ENCODE measurements at places on chromosomes 5 and 9.

- no peak for DNase-seq
Observed at GRCh38 chr5:134120386-134121138, 6.1 kb downstream of the TCF7 start.

GRCh38 chr9:107767711-107768110, 278.1 kb upstream of the KLF4 start:
- no peak for DNase-seq

GRCh38 chr9:89386797-89387196, 68.5 kb downstream of the SECISBP2 start:
- no peak for DNase-seq

DNA sequence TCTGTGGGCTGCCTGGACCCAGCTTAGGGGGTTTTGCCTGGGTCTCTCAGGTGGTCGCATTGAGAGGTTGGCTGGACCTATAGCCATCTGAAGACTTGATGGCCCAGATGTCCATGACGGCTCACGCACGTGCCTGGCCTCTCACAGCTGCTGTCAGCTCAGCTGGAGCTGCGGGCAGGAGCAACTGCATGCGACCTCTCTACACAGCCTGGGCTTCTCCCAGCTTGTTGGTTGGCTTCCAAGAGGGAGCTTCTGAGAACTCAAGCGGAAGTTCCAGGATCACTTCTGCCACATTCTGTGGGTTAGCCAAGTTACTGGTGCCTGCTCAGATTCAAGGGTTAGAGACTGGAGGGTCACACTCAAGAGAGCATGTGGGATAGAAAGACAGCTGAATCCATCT, 99.2 kb downstream of the DAPK1 start:
- DNase-seq, result no peak

DNA sequence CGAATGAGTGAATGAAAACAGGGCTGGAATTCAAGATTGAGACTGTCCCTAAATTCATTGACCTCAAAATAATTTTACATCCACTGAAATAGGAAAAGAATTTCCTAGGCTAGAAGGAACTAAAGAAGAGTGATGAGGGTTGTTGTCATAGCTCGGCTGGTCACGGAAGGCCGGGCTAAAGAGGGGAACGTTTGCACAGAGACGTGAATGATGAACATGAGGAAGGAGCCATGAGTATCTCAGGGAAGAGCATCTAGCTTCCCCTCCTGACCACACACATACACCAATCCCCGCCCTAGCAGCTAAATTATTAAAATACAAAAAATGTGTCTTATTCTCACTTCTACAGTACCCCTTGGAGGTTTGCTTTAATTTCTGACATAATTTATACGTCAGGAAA, 124.4 kb upstream of the ABCA1 start:
- DNase-seq, result no peak

DNA sequence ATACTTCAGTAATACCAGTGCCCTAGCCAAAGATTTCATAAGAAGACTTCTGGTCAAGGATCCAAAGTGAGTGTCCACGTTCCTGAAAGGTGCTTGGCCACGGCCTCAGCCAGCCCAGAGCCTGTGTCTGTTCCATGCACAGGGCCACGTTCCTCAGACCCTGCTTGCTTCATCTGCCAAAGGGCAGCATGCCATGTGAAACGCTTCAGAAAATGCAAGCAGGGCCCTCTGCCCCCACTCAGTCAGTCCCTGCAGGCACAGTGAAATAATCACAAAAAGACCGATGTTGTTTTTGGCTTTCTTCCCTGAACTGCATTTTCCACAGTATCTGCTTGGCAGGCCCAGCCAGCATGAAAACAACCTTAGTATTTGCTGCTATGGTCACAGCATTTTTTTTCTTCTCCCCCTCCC, 85.5 kb upstream of the CTSL start:
- DNase-seq, result no peak

DNA sequence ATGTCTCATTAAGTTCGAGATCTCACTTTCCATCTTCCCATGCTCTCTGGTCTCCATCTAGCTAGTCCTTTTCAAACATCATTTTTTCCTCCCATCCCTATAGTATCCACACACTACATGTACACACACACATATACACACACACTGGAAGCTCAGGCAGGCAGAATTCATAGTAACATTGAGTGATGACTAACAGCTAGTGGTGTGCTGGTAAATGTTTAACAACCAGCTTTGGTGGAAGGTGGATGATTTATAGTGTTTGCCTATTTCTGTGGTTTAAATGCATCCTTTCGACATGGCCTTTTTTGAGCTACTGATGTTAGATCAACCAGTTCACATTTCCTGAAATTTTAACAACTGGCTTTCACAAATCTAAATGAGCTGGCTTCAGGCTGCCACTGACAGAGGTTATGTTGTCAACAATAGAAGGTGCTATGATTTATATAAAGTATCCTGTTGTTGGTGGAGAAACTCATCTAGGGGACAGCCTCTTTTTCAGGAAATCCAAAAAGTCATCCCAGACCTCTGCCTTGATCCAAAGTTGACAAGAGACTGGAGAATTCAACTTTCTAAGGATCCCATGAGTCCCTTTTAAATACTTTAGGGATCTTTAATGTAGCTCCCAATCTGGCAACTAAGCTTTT, 117.8 kb downstream of the CCDC192 start:
- no peak for DNase-seq

DNA sequence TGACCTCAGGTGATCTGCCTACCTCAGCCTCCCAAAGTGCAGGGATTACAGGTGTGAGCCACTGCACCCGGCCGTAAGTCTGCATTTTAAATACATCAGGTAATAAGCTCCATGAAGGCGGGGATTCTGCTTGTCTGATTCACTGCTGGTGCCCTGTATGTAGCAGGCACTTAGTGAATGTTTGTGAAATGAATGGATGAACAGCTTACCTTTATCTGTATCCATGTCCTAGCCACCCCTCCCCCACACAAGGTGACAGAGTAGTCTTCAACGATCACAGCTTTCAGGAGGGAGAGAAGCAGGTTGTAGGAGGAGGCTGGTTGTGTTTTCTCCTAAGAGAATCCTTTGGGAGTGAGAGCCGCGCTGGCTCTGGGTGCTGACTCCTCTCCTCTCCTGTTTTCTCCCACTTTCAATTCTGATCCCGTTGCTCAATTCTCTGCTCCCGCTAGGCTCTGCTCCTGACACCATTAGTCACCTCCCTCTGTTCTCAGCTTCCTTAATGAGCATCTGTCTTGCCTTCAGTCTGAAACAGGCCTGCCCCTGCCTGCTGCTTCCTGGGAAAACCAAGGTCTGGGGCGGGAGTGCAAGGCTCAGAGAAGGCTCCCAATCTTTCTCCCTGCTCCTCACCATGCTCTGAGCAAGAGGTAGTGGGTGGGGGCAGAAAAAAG, 88.8 kb upstream of the CTNNA1 start:
- no peak for DNase-seq

- no peak for DNase-seq
Observed at GRCh38 chr5:116908537-116908936, 333.9 kb upstream of the SEMA6A start.

Data from HS-27A (cell line).